Activated CD8-positive, alpha-beta memory T cell treated with anti-CD3 and anti-CD28 coated beads for 1 hour (primary cell): ENCODE measurements at places on chromosomes 7 and 10.

DNA sequence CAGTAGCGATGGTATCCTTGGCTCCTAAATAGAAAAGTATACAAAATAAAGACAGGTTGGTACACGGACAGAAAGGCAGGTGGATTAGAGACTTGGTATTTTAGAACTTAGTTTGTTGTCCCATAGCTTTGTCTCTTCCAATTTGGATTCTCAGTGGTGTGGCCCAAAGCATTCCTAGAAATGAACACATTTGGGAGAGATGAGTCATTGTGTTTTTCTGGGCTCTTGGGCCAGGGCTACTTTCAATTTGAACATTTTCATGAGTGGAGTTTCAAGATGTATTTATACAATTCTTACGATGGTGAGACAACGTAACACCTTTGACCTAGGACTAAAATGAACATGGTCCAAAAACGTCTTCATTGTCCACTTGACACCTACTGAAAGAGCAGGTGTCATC lies 225.1 kb upstream of the YAE1 start:
- no peak for DNase-seq

GRCh38 chr10:65565246-65565645 lies 1360.6 kb upstream of the LRRTM3 start:
- DNase-seq = no peak

- DNase-seq = no peak
These were observed 378.4 kb upstream of the LRGUK start for GRCh38 chr7:133748443-133749407.

DNA sequence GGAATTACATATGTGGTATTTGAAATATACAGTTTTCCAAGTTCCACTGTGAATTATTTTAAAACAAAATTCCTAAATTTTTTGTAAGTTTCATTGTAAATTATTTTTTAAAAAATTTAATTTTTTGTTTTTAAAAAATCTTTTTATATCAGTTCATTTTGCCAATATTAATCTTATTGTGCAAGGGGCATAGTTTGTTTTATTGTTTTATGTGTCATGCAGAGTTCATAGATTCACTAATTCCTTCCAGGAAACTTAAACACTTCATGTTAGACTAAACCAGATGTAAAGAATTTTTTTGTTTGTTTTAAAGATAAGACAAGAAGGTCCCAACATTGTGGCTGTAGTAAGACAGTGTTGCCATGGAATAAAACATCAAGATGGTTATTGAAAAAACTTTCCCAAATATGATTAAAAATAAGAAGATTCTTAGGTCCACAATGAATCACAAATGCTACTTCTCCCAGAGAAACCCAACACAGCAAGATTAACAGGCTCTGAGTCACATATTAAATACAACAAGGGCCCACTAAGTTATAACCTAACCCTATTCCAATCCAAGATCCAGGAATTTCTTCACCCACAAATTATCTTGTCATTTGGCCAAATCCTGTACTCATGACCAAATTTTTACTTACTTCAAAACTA lies 464.7 kb upstream of the IGFBP3 start:
- DNase-seq = no peak

GRCh38 chr10:31953080-31953479 lies 24.4 kb upstream of the ARHGAP12 start:
- DNase-seq = no peak

GRCh38 chr10:130577039-130577438 lies 440.8 kb downstream of the GLRX3 start:
- no peak for DNase-seq

- DNase-seq = no peak
These were observed 129.9 kb upstream of the AGK start for GRCh38 chr7:141421306-141421705.

GRCh38 chr10:76398043-76398710 lies 966.8 kb downstream of the LRMDA start:
- no peak for DNase-seq

DNA sequence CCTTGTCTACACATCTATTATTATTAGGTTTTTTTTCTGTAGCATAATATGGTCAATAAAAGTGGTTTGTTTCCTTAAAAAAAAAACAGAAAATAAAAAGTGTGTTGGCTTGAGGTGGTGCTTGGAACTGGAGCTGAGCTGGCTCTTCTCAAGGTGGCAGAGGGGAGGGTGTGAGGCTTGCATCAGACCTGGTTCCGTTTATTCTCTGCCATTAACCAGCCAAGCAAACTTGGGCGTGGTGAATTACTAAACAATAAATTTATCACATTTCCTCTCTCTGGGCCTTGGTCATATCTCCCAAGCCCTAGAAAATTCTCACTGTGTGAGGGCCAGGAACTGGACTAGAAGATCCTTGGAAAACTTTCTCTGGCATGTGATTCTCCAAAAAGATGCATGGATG lies 427.5 kb upstream of the MKI67 start:
- no peak for DNase-seq

DNA sequence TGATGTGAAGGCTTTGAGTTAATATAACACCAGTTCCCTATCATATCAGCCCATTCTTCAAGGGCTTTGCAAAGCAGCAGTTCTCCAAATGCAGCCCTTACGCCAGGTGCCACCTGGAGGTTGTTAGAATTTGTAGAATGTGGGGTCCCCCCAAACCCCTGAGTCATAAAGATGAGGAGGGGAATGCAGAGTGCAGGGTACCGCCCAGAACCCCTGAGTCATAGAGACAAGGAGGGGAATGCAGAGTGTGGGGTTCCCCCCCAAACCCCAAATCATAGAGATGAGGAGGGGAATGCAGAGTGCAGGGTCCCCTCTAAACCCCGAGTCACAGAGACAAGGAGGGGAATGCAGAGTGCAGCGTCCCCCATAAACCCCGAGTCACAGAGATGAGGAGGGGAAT lies 605.8 kb downstream of the PTPRN2 start:
- no peak for DNase-seq

DNA sequence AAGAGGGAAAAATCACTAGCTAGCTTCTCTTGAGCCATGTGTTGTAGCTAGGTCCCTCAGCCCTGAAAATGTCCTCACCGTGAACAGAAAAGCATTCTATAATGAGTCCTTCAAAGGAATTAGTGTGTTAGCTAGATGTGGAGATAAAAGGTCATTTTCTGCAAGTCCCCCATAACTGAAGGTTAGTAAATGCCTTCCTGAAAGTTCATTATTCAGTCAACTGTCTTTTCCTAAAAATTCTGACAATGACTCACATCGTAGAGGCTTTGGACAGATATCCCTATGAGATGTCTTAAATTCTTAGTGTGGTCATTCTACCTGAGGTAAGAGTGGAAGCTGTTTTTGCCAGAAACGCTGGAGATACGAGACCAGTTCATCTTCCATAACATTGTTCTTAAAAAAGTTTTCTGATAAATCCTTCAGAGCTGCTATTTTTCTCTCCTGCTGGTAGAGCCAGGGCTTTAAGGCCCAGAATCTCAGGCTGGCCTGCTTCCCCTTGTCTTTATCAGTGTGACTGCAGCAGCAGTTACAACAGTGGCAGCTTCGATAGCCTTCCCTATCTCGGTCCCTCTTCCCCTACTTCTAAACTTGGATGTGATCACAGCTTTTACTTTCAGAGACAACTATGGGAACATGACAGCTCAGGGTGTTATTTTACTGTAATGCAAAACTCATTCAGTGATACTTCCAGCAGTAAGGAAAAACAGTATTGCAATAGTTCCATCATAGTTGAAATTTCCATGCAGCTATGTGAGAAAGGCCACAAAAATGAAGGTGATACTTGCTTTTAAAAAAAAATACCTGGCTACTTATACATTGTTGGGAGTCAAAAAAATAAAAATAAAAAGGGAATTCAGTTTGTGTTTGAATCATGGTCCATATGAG lies 37.3 kb upstream of the PRKAR2B start:
- DNase-seq = no peak

DNA sequence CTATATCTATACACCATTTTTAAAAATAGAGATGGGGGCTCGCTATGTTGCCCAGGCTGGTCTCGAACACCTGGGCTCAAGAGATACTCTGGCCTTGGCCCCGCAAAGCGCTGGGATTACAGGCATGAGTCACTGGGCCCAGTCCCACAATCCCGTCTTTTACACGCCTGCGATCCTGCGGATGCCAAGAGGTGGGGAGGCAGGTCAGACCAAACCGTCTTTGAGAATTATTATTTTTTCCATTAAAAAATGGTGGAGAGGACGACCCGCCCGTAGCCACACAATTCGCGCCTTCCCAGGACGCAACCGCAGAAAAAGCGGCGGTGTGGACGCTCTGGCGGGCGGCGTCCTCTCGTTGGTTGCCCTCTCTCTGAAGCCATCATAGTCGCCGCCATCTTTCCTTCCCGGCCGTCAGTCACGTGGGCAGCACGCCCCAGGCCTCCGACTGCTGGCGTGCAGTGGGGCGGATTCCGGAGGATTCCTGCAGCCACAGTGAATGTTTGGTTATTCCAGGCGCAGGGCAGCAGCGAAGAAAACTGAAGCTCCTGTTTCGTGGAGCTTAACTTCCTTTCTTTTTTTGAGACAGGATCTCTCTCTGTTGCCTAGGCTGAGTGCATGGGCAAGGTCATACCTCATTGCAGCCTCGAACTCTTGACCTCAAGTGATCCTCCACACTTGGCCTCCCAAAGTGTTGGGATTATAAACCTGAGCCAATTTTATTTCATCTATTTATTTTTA lies 9.9 kb upstream of the EPHB4 start:
- peak; percentile 60 for DNase-seq
